ENCODE measurements at places on chromosomes 4 and X.

DNA sequence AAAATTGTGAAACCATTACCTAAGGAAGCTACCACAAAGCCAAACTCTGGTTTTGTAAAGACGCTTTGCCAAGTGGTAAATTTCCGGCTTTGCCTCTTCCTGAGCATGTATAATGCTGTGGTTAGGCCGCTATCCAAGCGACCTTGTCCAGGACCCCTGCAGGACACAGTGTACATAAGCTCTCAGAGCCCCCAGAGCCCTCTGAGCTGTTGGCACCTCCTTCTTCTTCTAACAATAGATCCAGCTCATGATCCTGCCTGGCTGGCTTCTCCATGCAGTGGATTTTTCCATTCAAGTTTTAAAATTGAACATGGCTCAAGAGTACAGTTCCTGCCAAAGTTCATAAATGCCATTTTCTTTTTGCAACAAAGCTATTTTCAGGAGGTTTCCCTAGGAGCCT is 326.7 kb downstream of the MAPK10 start:
- no peak for DNase-seq

- no peak for DNase-seq
These were observed 47.1 kb downstream of the KLF3 start for GRCh38 chr4:38711066-38711465.

DNA sequence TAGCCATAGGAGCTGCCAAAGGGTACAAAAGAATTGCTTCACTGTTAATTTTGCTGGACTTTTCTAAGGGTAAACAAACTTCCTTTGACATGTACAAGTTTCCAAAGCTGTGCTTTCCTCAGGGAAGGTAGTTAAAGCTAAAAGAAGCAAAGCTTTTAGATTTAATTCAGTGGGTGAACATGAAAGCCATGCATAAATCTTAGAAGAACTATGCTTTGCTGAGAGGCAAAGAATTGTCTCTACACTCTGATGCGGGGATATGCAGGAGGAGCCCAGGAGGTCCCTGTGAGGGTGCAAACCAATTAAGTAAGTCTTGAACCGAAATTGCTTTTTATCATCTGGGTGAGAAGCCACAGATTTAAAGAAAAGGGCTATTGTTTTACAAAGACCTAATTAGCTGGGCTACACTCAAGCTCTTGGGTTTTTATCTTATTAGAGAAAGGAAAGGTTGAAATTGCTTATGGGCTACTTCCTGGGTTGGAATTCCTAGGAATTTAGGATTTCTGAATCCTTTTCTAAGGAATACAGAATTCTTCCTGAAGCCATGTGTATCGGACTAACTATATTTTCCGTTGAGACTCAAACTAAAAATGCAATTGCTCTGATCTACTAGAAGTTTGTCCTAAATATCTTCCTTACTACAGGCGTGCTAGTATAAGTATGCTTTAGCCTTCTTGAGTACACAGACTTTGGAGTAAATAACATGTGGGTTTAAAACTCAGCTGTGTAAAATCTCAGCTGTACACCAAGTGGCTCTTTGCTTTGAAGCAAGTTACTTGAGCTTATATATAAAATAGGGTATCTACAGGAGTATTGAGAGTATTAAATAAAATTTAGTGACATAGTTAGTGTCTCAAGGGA is 188.4 kb upstream of the ANK2 start:
- DNase-seq, result no peak

- no peak for DNase-seq
These were observed 870.2 kb downstream of the ADGRL3 start for GRCh38 chr4:62070291-62070852.

DNA sequence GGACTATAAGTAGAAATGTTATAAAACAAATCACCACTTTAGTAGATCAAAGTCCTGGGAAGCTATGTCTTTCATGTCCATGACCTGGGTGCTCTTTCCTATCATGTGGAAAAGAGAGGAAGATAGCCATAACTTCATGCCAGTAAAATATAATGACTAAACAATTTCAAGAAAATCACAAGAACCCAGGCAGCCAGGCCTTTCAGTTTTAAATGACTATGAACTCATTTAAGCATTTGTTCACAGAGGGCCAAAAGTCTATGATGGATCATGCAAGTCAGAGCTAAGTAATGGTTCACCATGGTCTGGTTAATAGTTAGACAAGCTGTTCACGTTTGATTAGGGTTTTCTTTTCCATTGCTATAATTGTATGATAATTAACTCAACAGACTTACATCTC is 155.8 kb downstream of the PPARGC1A start:
- DNase-seq, result no peak

Measured in activated CD4-positive, alpha-beta T cell treated with anti-CD3 and anti-CD28 coated beads, Interleukin-10, Interleukin-2, amounts not matched to agents 100 ng/mL and 50 ng/mL, durations not matched to agents 16 hours and 8 hours (primary cell).